ENCODE measurements at places on chromosomes 6 and 20.

DNA sequence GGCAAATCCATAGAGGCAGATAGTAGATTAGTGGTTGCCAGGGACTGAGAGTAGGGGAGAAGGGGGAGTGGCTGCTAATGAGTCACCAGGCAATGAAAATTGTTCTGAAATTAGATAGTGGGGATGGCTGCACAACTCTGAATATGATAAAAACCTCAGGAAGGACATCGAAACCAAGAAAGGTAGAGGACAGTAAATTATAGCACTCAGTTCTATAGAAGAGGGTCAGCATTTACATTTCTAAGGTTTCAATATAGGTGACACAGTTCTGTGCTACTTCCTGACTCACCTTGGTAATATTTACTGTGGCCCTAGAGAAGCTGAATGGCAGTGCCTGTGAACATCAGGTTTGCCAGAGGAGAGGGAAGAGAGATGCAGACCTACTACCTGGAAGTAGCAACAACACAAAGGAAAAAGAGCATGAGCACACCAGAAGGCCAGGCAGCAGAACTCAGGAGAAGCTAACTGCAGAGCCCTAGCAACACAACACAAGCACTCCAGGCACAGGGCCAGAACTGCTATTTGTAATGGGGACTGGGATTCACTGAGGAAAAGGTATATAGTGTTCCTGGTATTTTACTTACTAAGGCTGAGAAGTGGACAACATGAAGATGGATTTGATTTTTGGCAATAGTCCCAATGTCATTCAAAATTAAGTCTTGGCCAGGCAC lies 75.9 kb downstream of the PLCG1 start:
- peak; percentile 60 for DNase-seq

DNA sequence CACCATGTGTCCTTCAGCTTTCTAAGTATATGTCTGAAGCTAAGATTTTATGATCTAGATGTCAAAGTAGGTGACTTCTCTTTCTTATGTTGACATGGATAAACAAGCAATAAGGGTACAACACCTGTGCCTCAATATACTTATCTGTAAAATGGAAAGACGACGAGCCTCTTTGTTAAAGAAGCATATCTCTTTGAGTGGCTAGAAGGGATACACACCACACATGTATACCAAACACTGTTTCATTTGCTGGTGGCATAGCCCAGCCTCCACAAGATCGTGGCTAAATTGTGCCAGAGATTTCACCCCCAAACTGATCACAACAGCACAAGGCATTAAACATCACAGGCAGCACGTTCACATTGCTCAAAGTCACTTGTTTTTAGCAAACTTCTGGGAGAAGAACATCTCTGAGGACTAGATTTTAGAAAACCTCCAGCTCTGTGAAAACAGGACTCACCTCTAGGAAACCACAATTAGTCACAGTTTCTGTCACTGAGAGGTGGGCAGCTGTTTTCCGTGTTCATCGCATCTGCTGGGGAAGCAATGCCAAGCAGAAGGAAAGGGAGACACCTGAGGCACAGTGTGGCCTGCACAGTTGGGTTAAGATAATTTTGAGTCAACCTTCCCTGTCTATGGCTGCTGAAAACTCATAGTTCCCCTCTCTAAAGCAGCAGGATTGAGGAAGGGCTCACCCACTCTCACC lies 263.0 kb upstream of the PLCB4 start:
- no peak for DNase-seq

DNA sequence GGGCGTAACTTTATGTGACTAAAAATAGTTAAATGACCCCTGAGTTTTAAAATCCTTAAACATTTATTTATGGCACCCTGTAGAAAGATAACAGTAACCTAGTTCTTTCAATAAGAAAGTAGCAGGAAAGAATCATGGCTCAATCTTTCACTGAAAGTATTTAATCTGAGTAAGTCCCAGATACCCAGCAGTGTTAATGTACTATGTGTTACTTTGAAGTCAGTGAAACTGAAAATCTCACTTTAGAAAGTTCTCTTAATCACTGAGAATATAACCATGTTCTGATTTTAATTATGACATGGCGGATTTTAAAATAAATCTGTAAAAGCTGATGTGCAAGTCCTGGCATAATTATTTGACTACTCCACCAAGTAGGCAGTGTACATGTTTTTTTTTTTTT lies 8.1 kb upstream of the HEY2 start:
- no peak for DNase-seq

DNA sequence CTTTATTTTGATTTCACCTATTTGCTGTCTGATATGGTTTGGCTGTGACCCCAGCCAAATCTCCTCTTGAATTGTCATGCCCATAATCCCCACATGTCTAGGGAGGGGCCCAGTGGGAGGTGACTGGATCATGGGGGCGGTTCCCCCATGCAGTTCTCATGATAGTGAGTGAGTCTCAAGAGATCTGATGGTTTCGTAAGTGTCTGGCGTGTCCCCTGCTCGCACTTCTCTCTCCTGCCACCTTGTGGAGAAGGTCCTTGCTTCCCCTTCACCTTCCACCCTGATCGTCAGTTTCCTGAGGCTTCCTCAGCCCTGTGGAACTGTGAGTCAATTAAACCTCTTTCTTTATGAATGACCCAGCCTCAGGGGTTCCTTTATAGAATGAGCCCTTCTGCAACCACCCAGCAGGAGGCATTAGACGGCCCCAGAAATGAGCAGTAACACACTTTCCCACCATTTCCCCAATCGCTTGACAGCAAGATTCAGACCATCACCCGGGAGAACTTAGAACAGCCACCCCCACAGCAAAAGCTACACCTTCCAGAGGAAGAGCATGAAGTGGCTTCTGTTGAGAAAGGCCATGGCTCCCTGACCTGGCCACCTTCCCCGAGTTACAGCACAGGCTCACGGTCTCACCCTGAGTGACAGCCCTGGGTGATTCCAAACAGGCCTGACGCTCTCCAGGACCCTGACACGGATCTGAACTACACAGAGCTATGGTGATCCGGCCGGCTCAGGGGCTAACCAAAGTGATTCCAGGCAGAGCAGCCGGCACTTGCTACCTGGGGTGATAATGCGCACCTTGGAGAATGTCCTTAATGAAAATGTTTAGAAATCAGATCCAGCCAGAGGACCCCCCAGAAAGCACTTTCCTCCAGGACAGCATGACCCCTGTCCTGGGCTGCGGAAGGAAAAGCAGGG lies 131.2 kb upstream of the CDH4 start:
- DNase-seq: peak; percentile 62

DNA sequence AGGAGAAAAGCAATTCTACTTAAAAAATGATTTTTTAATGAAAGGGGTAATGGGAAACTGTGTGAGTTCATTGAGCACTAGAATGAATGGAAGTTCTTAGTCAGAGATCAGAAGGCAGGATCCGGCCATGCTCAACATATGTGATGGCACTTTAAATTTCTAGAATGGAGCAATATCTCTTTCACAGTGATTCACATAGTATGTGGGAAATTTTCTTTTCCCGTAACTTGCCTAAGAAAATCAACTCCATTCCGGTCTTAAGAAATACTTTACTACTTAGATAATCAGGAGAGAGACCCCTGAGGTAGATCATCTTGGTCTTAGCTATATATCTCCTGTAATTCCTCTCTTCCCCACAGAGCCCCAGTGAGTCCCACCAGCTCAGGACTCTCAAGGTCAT lies 131.8 kb downstream of the SCML4 start:
- DNase-seq: peak; percentile 46

DNA sequence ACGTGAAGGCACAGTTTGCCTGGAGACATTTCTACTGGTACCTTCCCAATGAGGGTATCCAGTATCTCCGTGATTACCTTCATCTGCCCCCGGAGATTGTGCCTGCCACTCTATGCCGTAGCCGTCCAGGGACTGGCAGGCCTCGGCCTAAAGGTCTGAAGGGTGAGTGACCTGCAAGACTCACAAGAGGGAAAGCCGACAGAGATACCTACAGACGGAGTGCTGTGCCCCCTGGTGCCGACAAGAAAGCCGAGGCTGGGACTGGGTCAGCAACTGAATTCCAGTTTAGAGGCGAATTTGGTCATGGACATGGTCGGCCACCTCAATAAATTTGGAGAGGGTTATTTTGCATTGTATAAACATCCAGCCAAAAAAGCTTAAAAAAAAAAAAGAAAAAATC lies 420.3 kb upstream of the FLRT3 start:
- no peak for DNase-seq

- no peak for DNase-seq
Measured at GRCh38 chr20:34283844-34284243, 19.3 kb downstream of the AHCY start.

GRCh38 chr20:8221887-8222419 lies 89.9 kb downstream of the PLCB1 start:
- no peak for DNase-seq

DNA sequence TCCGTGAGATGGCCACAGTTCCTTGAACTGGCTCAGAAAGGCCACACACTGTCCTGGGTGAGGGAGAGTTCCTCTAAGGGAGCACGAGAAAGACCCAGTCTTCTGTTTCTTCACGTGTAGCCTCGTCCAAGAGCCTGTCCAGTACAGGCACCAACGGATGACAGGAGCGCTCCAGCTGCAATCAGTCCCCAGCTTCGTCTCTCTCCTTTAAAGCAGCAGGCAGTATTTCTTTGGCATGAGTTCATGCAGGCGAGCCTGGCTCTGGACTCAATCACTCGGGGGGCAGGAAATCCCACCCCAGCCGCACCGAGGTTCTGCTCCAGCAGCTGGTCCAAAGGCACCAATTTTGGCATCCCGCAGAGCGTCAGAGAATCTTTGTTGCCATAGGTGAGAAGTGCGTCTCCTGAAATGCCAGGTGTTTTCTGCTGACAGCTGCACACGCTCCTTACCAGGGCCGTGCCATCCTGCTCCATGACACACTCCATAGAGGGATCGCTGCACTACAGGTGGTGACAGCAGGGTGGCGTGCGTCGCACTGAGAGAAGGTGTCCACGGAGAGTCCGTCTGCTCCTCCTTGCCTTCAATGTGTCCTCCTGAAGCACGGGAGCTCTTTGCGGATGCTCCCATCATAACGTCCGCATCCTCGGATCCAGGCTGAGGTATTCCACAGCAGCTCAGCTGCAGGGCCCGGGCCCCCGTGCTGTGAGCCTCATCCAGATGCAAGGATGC lies 59.6 kb upstream of the AFDN start:
- DNase-seq: no peak

GRCh38 chr20:62876902-62877816 lies 15.5 kb upstream of the TCFL5 start:
- DNase-seq: no peak

GRCh38 chr6:168880271-168880670 lies 373.4 kb downstream of the THBS2 start:
- no peak for DNase-seq

- DNase-seq: no peak
Measured at GRCh38 chr6:166343150-166343487, 774 bp upstream of the SFT2D1 start.

- DNase-seq: no peak
Measured at GRCh38 chr6:169795196-169795595, 43.8 kb downstream of the ERMARD start.

GRCh38 chr20:63509088-63509564 lies 10.2 kb upstream of the EEF1A2 start:
- DNase-seq: no peak

- DNase-seq: no peak
Measured at GRCh38 chr20:37343212-37343993, 2.5 kb upstream of the SRC start.

DNA sequence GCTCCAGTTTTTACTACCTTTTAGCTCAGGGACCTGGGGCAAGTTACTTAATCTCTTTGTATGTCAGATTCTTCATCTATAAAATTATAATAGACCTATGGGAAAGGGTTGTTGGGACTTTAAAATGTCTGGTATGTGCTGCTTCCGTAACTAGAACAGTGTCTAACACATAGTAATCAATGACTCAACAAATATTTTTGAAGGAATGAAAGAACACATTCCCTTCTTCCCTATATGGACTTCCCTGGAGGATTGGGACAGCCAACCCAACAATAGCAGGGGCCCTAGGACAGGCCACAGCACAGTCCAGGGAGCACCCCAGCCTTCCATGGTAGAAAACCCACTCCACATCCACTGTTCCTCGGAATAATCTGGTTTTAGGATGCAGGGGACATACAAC lies 50.7 kb upstream of the TPD52L1 start:
- peak; percentile 97 for DNase-seq
